ENCODE measurements at places on chromosomes 2 and 18.

- DNase-seq: no peak
Observed at GRCh38 chr2:36376319-36376765, 20.8 kb downstream of the CRIM1 start.

- DNase-seq: no peak
Observed at GRCh38 chr2:84556190-84556589, 39.9 kb downstream of the DNAH6 start.

GRCh38 chr2:85772019-85772745 lies 18.4 kb downstream of the ATOH8 start:
- DNase-seq: no peak

DNA sequence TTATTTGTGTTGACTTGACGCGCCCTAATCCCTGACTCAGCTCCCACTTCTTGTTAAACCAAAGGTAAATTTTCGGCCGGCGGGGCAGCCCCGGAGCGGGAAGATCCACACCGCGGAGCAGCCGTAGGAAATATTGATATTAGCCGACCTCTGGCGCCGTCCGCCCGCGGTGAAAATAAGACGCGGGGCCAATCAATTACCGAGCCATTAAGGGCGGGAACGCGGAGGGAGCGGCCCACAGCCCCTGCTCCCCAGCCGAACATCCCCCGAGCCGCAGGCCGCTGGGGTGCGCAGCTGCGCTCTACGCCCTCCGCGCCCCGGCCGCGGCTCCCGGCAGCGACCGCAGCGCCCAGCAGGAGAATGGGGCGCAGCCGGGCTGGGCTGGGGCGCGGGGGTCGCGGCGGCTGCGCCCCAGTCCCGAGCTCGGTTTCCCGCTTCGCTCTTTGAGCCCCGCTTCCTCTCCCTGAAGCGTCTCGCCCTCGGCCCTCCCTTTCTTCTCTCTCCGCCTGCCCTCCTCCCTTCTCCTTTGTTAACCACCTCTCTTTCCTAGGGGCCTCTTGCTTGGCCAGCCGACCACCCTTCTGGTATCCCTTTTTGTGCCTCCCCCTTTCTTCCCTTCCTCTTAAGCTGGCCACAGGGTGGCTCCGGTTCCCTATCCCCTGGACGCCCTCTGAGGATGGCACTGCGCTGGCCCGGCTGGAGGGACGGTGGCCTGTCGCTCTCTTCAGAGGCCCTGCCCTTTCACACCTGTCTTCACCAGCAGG lies 40.9 kb downstream of the CELF4 start:
- DNase-seq: no peak

- DNase-seq: no peak
Observed at GRCh38 chr2:71720596-71721361, 267.4 kb downstream of the DYSF start.

DNA sequence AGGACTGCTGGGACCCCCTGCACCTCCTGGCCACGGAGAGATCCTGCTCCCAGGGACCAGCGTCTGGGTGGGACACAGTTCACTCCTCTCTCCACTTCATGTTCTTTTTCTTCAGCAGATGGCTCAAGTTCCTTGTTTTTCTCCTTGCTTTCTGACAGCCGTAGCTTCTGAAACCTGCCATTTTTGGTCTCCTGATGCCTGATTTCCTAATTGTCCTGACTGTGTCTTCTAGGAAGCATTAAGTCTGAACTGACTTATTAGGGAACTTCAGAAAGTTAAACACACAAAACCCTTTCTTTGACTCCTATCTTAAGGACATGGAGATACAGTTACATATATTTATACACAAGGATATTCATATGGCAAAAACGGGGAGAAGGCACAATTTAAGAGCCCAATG lies 22.7 kb downstream of the CNNM4 start:
- no peak for DNase-seq

- no peak for DNase-seq
Observed at GRCh38 chr18:55880617-55881016, 292.6 kb upstream of the TCF4 start.

GRCh38 chr2:42882756-42883155 lies 90.4 kb upstream of the HAAO start:
- DNase-seq: no peak

All from stimulated activated CD4-positive, alpha-beta T cell treated with anti-CD3 and anti-CD28 coated beads, TNF-alpha, amount 100 ng/mL, for 4 hours (primary cell).